Activated CD4-positive, alpha-beta T cell treated with anti-CD3 and anti-CD28 coated beads for 4 hours (primary cell): ENCODE measurements at places on chromosomes 11 and 22.

DNA sequence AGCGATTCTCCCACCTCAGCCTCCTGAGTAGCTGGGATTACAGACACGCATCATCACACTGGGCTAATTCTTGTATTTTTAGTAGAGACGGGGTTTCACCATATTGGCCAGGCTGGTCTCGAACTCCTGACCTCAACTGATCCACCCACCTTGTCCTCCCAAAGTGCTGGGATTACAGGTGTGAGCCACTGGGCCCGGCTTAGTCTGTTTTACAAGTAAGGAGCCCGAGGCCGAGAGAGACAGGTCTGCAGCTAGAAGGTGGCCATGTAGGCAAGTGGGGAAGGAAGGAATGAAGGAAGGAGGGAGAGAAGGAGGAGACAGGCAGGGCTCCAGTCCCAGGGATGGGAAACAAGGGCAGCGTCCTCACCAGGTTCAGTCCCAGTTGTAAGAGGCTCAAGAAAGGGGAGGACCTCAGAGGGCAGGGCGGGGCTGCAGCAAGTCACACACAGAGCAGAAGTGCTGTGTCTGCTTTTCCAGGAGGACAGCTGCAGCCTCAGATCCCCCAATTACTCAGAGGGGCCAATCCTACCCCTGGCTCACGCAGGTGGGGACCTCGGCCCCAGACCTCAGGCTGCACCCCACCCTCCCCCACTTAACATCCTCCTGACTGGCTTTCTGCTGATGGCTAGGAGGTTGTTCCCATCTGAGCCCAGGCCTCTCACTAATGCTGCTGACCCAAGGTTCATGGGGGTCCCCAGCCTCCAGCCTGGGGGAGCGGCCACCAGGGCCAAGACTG lies 53.8 kb upstream of the PRR5 start:
- DNase-seq: no peak

DNA sequence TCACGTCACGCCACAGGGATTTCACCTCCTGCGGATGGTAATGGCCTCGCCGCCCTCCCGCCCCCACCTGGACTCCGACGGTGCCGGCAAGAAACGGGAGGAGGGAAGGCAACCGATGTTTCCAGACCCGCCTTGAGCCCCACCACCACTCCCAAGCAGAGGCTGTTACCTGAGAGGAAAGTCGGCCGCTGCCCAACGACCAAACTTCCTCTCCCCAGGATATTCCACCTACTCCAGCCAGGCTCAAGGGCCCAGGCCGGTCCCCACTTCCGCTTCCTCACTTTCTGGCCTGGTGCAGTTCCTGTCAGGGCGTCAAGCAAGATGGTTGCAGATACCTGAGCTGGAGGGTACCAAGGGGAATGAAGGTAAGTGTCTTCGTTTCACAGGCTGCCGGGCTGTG lies at the start of gene ENTHD1:
Gene ENTHD1 (minus strand): TSS at position 235 of the 400 bp plus-strand sequence. CDS start 6,012 bp downstream, outside the sequence.
- DNase-seq: no peak

GRCh38 chr22:49036513-49036912 lies 791.2 kb downstream of the BRD1 start:
- no peak for DNase-seq

DNA sequence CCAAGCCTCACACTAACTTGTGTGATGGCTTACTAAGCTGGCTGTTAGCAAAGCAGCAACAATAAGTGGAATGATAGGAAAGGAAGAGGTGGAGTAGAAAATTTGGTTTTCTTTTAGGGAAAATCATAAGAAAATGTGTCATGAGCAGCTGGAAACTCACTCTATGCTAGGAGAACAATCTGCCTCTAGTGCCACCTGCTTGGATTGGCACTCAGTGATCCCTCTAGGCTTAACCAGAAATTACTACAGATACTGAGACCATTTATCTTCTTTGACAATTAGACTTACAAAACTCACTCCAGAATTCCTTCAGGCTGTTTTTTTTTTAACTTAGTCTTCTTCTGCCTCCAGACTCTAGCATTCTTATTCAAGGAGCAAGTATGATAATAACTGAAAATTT lies 117.3 kb downstream of the CD44 start:
- DNase-seq: no peak

- no peak for DNase-seq
Measured at GRCh38 chr22:19065298-19065859, 56.8 kb downstream of the DGCR2 start.

DNA sequence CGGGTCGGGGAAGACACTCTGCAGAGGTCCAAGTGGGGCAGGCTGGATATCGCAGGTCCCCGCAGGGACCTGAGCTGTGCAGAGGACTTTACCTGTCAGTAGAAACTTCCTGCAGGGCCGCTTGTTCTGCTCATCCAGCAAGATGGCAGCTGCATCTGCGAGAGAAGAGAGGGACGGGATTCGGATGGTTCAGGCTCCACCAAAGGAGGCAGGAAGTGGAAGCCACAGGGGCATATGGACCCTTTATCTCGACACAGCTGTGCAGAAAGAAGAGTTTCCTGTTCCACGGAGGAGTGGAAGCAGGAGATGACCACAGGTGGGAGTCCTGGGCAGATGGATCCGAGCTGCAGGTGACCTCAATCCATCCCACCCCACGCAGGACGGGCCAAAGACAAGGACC lies 22.5 kb downstream of the CABP7 start:
- DNase-seq: no peak

- DNase-seq: no peak
Measured at GRCh38 chr11:95375886-95376285, 144.9 kb upstream of the SESN3 start.

- peak; percentile 40 for DNase-seq
Measured at GRCh38 chr22:41833369-41834004, 582 bp downstream of the SREBF2 start.

DNA sequence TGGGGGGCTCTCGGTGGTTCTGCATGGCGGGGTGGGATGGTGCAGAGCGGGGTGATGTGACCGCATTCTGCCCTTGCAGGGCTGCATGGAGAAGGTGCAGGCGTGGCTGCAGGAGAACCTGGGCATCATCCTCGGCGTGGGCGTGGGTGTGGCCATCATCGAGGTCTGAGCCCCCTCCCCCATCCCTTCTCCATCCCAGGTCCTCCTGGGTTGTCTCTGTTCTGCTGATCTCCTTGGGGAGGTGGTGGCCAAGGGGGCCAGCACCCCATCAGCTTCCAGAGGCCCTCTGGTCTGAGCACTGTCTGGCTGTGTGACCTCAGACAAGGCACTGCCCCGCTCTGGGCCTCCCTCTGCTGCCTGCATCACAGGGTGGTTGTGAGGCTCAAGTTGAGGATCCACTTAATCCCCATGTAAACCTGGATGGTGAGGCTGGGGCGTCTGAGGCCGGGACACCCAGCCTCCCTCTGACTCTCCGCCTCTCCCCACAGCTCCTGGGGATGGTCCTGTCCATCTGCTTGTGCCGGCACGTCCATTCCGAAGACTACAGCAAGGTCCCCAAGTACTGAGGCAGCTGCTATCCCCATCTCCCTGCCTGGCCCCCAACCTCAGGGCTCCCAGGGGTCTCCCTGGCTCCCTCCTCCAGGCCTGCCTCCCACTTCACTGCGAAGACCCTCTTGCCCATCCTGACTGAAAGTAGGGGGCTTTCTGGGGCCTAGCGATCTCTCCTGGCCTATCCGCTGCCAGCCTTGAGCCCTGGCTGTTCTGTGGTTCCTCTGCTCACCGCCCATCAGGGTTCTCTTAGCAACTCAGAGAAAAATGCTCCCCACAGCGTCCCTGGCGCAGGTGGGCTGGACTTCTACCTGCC lies 53.3 kb downstream of the CD82 start:
- DNase-seq: no peak

DNA sequence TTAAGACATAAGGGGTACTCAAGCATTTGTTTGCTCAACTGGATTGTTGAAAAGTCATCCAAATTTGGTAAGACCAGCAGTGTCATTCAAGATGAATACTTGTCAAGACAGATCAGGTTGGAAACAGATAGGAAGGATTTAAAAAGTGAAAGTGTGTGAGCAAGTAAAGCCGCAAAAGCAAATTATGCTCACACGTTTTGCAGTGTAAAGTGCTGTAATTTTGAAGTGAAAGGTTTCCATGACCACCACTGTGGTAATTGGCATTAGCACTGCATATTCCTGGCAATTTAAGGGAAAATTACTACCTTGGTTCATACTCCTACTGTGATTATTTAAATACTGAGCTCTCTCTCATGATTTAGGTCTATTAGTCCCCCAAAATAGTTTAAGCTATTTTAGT lies 704.1 kb upstream of the CCDC179 start:
- DNase-seq: no peak

DNA sequence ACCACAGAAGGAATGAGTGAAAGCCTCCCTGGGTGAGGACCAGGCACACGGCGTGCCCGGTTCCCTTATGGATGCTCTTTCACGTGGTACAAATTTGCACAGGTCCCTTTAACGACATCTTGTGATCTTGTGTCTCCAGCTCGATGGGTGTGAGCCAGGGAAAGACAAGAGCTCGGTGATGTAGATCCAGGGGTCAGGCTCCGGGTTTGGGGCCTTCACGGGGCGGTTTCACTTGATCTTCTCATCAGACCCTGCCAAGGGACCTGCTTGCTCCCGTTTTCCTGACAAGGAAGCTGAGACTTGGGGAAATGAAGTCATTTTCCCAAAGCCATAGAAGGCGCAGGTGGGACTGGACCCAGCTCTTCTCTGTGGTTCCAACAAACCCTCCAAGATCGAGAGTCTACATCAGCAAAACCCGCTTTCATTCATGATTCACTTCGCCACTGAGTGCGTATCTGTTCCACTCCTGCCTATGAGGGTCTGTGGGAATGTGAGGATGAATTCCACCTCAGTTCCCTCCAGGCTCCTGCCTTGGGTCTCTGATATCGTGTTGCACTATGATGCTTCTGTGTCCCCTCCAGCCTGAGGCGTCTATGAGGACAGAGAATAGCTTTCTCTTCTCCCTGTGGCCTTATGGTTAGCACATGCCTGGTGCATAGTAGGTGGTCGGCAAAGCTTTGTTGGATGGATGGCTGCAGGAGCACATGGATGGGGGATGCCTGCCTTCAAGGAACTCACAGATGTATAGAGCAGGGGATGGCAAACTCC lies 45.0 kb upstream of the ANO1 start:
- DNase-seq: no peak

- DNase-seq: peak; percentile 84
Measured at GRCh38 chr11:554428-555226, 5.9 kb downstream of the LMNTD2 start.

DNA sequence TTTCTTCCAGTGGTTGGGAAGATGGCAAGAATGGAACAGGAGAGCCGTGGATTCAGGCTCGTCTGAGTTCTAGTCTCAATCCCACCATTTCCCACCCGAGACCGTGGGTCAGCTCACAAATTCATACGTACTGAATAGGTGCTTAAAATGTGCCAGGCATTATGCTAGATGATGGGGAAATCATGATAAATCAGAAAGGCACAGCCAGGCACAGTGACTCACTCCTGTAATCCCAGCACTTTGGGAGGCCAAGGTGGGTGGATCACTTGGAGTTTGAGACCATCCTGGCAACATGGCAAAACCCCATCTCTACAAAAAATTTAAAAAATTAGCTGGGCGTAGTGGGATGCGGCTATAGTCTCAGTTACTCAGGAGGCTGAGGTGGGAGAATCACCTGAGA lies 7.1 kb downstream of the TRIOBP start:
- no peak for DNase-seq

DNA sequence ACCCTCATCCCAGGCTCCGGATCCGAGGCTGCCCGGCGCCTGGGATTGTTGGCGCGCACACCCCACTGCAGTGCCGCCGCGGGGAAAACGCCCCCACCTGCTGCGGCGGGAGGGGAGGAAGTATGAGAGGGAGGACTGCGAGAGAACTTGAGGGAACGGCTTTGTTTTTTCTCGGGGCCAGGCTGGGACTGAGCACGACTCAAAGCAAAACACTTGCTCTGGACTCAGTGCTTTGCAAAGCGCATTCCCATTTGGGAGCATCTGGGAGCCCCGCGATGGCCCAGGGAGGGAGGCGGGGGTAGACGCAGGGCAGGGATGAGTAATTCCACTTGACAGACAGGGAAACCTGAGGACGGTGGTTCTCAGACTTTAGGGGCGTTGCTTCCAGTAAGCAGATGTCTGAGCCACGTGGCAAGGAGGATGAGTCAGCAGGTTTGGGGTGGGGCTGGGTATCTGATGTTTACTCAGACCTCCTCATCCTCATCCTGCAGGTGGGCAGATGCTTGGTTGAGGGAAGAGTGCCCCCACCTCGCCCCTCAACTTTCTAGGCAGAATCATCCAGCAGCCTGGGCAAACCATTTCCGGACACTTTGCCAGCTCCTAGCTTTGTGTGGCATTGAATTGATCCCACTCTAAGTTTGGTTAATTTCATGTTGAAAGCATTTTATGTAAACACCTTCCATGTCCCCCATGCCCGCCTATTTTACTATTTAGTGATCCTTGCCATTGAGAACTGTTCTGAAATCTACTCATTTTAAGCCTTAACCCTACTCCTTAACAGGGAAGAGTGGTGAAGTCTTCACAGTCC lies 1.5 kb downstream of the MIAT start:
- peak; percentile 88 for DNase-seq

DNA sequence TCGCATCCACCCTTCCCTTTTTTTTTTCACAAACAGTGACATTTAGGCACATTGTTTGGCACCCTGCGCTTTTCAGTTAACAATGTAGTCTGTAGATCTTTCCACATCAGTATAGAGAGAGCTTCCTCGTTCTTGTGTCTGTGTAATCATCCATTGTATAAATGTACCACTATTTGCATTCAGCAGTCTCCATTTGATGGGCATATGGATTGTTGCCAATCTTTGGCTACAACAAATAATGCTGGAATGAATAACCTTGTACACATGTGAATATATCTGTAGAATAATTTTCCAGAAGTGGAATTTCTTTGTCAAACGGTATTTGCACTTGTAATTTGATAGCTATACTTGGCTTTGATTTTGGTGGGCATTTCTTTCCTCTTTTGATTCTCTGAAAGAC lies 17.1 kb downstream of the MPEG1 start:
- no peak for DNase-seq
